ENCODE measurements at places on chromosomes 7 and 10.

DNA sequence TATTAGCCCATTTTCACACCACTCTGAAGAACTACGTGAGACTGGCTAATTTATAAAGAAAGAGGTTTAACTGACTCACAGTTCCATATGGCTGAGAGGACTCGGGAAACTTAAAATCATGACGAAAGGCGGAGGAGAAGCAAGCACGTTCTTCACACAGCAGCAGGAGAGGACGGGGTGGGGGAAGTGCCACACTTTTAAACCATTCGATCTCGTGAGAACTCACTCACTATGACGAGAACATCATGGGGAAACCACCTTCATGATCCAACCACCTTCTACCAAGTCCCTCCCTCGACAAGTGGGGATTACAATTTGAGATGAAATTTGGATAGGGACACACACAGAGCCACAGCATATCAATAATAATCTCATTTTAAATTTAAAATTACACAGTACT, 80.2 kb downstream of the VWDE start:
- no peak for DNase-seq

DNA sequence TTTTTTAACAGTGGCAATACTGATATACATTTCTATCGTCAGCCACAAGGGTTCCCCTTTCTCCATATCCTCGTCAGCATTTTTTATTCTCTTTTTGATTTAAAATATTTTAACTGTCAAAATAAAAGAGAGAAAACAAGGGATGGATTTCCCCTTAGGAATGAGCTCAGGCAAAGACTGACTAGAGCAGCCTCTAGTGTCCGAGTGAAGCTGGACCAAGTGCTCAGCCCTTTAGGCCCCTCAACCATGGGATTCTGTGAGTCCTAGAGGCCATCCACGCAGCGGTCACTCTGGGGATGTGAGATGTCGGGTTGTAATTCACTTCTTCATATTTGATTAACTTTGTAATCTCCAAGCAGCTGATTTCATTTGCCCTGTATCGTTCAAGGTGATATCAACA, 137.4 kb upstream of the RNF32 start:
- no peak for DNase-seq

- DNase-seq: no peak
Measured at GRCh38 chr10:70513848-70514309, 35.3 kb downstream of the PALD1 start.

GRCh38 chr10:112663234-112664125, 216.5 kb downstream of the VTI1A start:
- peak; percentile 84 for DNase-seq

- DNase-seq: no peak
Measured at GRCh38 chr7:70047891-70048448, 449.7 kb downstream of the AUTS2 start.

DNA sequence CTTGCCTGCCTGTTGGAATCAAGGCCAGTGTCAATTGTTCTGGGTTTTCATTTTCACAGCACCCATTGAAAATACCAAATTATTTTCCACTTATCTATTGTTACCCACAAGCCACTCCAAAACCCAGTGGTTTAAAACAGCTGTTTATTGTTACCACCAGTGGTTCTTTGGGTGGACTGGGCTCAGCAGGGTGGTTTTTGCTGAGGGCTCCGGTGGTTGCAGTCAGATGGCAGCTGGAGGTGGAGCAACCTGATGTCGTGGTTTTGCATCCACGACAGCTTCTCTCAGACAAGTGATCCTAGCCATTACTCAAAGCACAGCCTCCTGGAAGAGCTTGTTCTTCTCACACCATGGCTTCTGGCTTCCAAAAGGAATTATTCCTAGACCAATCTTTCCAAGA, 235.1 kb upstream of the ADARB2 start:
- DNase-seq: no peak

GRCh38 chr7:44189286-44189992, at the start of gene GCK:
TSS of gene GCK (minus strand) at chr7:44189439. CDS start at chr7:44188953, 486 bp downstream.
- no peak for DNase-seq

GRCh38 chr10:21500578-21500910, 24.9 kb downstream of the SKIDA1 start:
- no peak for DNase-seq

- no peak for DNase-seq
Measured at GRCh38 chr7:84162584-84162983, 32.0 kb downstream of the SEMA3A start.

GRCh38 chr10:6345404-6345803, 142.7 kb downstream of the PFKFB3 start:
- no peak for DNase-seq

- DNase-seq: no peak
Measured at GRCh38 chr10:124500757-124501156, 39.1 kb downstream of the LHPP start.

DNA sequence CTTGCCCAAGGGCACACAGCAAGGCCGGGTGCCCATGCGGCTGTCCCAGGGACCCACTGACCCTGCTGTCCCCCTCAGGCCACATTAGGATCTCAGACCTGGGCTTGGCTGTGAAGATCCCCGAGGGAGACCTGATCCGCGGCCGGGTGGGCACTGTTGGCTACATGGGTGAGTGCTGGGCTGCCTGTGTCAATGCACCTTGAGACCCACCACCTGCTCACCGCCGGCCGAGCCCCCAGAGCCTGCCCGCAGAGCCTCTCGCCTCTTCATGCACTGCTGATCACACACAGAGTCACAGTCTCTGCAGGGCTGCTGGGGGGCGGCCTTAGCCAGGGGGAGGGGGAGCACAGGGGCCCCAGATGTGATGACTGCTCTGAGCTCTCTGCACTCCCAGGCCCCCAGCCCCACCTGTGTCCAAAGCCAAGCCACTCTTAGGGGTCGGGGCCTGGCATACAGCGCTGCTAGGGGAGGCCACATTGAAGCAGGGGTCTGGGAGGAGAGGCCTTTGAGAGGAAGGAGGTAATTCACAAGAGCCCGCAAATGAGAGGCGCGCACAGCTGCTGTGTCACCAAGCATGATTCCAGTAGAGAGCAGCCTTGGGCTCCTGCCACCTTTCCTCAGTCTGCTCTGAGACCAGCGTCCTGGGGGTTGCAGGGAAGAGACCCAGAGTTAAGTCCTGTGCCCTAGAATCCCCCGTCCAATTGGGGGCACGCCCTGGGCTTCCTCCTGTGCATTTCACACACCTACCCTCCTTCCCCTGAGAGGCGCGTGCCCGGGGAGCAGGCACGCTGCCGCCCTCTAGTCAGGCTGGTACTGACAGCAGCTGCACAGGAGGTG, 100.4 kb downstream of the RGS10 start:
- DNase-seq: no peak

- no peak for DNase-seq
Measured at GRCh38 chr10:97522071-97522470, 23.3 kb downstream of the UBTD1 start.

GRCh38 chr10:110208614-110209453, 1.4 kb downstream of the MXI1 start:
- peak; percentile 27 for DNase-seq

GRCh38 chr7:137001041-137001440, 132.6 kb downstream of the CHRM2 start:
- no peak for DNase-seq

DNA sequence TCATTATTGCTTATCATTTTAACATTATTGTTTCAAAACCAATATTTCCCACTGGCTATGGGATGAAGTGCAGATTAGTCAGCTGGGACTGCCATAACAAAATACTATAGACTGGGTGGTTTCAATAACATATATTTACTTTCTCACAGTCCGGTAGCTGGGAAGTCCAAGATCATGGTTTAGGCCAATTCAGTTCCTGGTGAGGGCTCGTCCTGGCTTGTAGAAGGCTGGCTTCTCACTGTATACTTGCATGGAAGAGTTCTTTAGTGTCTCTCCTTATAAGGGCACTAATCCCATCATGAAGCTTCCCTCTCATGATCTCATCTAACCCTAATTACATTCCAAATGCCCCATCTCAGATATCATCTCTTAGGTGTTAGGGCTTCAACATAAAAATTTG, 101.3 kb downstream of the CHRM2 start:
- DNase-seq: no peak

GRCh38 chr10:17961551-17962422, 10.1 kb downstream of the SLC39A12 start:
- peak; percentile 29 for DNase-seq

DNA sequence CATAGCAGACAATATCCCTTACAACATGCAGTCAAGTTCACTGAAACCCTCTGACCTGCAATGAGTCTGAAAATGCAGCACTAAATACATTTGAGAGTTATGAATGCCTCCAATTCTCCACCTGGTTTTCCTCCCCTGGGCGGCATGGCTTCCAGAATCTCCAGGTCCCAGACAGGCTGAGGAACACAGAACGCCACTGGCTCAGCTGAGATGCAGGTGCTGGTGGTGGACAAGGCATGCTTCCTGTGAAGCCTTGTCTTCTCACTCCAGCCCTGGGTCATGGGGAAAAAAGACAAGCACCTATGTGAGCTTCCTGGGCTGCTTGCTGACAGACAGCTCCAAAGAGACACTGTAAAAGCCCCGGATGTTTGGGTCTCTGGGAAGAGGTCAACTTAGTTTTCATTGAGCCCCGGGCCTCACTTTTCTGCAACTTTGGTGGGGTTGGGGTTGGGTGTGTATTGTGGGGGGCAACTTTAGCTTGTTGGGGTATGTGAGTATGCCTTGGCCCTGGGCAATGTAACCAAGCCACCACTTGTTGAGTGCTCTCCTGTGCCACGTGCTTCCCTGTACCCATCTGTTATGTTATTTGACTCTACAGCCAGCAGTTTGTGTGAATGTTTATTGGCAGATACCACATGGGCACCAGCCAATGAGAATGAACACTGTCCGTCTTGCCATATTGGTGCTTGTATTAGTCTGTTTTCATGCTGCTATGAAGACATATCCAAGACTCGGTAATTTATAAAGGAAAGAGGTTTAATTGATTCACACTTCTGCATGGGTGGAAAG, 127.8 kb downstream of the EMX2 start:
- DNase-seq: no peak

GRCh38 chr7:33697616-33698015, 207.7 kb upstream of the BMPER start:
- DNase-seq: no peak

GRCh38 chr10:33174674-33175434, 159.6 kb downstream of the NRP1 start:
- DNase-seq: peak; percentile 65

DNA sequence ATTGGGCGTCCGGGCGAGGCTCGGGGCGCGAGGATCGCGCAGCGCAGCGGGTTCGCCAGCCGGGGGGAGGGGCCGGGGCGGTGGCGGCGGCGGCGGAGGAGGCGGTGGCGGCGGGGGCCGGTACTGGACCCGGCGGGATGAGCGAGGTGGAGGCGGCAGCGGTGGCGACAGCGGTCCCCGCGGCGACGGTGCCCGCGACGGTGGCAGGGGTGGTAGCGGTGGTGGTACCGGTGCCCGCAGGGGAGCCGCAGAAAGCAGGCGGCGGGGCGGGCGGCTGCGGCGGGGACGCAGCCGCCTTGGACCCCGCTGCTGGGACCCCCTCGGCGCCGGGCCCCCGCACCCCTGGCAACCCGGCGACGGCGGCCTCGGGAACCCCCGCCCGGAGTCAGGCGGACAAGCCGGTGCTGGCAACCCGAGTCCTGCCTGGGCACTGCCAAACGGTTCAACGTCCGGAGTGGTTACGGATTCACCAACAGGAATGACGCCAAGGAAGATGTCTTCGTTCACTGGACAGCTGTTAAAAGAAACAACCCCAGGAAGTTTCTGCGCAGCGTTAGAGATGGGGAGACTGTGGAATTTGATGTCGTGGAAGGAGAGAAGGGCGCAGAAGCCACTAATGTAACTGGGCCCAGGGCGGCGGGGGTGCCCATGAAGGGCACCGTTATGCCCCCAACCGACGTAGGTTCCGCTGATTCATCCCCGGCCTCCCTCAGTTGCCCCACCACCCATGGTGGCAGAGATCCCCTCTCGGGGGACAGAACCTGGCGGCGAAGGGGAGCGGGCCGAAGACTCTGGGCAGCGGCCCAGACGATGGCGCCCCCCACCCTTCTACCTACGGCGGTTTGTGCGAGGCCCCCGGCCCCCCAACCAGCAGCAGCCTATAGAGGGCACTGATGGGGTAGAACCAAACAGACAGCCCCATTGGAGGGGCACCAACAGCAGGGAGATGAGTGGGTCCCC, 100.3 kb upstream of the CPXM2 start:
- DNase-seq: no peak

DNA sequence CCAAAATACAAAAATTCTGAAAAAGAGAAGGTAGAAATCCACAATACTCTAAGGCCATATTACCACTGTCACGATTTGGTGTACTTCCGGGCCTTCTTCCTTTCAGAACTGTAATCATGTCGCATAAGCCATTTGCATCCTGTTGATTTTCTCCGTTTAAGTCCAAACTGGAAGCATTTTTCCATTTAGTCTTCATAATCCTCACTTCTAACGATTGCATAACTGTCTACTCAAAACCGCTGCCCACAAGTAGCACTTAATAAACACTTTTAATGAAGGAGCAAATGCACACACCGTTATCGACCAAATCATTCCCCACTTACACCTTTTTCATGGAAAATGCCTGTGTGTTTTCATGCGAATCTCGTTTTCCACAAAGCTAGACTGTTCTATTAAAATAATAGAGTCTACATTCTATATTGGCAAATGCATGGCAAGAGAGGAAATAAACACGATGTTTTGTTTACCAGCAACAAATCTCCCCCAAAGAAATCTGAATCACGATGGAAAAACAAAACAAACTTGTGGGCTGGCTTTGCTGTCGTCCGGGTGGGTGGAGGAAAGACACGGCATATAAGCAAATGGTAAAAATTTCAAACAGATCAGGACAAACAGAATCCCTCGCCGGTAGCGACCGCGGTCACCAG, 1.0 kb downstream of the ATE1 start:
- peak; percentile 7 for DNase-seq

- no peak for DNase-seq
Measured at GRCh38 chr7:30148951-30149459, 14.2 kb downstream of the MTURN start.

- DNase-seq: peak; percentile 60
Measured at GRCh38 chr7:51009716-51010496, 227.2 kb upstream of the GRB10 start.

GRCh38 chr7:130910949-130911944, 177.2 kb upstream of the KLF14 start:
- DNase-seq: peak; percentile 55

DNA sequence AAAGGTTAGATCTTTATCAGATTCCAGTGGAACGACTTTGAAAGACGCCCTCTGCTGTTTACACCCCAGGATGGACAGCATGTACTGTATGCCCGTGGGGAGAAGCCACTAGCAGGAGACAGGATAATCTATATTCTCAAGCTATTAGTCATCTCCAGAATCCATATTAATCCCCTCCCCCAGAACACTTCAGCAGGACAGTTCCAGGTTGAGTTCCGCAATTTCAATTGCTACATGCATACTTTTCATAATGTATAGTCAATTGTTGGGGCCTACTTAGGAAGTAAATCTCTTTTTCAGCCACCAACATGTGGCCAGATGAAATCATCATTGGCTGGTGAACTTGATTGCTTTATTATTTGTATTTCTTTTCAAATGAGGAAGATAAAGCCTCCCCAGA, 313.1 kb upstream of the SMIM30 start:
- no peak for DNase-seq

DNA sequence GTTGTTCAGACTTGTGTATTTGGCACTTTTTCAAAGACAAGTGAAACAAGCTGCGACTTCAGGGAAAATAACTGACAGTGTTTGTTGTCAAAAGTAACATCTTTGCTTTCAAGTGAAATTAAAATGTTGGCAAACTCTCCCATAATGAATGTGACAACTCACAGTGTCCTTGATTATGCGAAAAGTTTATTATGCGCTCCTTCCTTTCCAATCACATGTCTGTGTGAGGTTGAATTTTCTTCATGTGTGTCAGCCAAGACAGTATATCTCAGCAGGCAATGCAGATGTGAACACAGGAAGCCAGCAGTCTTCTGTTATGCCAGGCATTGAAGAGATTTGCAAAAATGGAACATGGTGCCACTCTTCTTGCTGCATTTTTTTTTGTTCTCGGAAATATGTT, 28.7 kb downstream of the FBH1 start:
- no peak for DNase-seq
